ENCODE measurements at places on chromosomes 12 and 14.
A peak's percentile ranks its signal among the peaks of the same experiment; 100 is the strongest.

GRCh38 chr14:90288651-90289355, 32.5 kb downstream of the PSMC1 start:
- no peak for DNase-seq

GRCh38 chr14:71773898-71774481, 158.2 kb upstream of the RGS6 start:
- no peak for DNase-seq

- no peak for DNase-seq
Observed at GRCh38 chr12:27142101-27142721, 59.8 kb upstream of the C12orf71 start.

GRCh38 chr12:53251477-53252348, 16.4 kb upstream of the ESPL1 start:
- peak; percentile 46 for DNase-seq

DNA sequence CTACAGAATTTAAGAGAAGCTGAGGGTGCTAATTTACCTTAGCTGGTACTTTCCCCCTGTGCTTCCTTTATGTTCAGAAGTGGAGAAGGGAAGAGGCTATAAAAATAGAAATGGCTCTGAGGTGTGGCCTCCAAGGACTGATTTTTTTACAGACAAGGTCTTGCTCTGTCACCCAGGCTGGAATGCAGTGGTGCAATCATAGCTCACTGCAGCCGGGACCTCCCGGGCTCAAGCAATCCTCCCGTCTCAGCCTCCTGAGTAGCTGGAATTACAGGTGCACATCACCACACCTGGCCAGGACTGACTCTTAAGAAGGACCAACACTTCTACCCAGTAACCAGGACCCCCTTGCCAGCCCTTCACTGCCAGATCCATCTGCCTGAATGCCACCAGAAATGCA, 23.9 kb upstream of the NAP1L1 start:
- no peak for DNase-seq

GRCh38 chr14:104247336-104248202, 109.2 kb downstream of the KIF26A start:
- no peak for DNase-seq

GRCh38 chr12:20262119-20262518, 106.2 kb upstream of the PDE3A start:
- no peak for DNase-seq

GRCh38 chr12:124713041-124713435, 145.6 kb upstream of the NCOR2 start:
- DNase-seq = no peak

GRCh38 chr14:31410048-31410650, 10.2 kb downstream of the HEATR5A start:
- DNase-seq = no peak

DNA sequence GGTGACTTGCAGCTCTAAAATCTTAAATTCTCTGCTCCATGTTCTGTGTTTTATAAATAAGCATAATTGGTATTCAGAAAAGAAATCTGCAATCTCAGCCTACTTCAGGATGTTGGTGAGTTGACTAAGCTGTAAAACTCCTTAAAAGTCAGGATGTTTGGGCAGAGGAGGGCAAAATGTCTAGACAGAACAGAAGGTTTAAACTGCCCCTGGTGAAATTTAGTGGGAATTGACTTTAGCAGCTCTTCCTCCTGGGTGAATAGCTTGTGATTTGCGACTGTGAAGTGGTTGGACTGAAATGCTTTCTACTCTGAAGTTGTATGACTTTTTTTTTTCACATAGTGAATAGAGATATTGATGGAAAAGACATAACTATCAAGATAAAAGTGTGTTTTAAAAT, 85.8 kb downstream of the CAND1 start:
- DNase-seq = no peak

GRCh38 chr14:61474015-61474414, 152.6 kb downstream of the PRKCH start:
- DNase-seq = no peak

- no peak for DNase-seq
Observed at GRCh38 chr12:182381-182892, 31.5 kb downstream of the SLC6A12 start.

DNA sequence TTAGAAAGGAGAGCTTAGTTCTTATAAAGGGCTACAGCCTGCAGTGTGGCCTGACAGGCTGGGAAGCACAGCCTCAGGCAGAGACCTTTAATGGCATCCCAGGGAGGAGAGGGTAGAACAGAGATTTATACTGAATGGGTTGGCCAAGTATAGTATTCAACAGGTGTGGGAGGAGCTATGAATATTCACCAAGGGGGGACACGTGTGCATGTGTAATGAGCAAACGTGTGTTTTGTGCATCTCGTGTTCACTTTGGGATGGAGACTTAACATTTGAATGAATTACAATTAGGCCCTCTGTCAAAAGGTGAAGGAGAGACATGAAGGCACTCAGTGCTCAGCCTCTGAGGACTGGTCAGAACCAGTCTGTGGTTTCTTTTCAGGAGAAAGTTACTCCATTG, 5.2 kb downstream of the TDP1 start:
- no peak for DNase-seq

- DNase-seq = no peak
Observed at GRCh38 chr12:93767524-93767863, 90.3 kb downstream of the CRADD start.
